HT-29 (cell line): ENCODE measurements at places on chromosomes 1 and 21.

DNA sequence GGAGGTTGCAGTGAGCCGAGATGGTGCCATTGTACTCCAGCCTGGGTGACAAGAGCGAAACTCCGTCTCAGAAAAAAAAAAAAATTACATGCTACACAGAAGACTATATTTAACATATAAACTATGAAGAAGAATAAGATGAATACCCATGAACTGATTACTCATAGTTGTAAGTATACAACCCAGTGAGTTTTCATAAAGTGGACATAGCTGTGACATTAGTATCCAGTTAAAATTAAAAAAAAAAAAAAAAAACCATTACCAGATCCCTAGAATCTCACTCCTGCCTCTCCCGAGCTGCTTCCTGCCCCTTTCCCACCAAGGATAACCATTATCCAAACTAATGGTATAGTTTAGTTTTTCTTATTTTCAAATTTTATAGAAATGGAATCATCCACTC, 37.4 kb downstream of the UBE4B start:
- no peak for DNase-seq

- no peak for DNase-seq
Observed at GRCh38 chr1:240619906-240620621, 8.1 kb upstream of the GREM2 start.

DNA sequence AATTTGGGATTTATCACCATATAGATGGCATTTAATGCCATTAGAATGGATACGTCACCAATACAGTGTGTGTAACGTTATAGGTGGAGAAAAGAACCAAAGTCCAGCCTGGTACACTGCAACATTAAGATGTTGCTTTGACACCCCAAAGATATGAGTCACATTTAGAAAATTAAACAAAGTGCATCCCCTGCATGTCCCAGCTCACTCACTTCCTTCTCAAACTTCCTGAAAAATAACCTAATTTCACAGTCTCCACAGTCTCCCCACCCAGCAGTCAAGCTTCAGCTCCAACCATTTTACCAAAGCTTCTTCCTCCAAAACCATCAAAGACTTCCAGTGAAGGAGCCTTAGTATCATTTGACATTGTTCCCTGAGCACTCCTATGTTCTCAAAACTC, 111.9 kb downstream of the OMA1 start:
- DNase-seq, result no peak

DNA sequence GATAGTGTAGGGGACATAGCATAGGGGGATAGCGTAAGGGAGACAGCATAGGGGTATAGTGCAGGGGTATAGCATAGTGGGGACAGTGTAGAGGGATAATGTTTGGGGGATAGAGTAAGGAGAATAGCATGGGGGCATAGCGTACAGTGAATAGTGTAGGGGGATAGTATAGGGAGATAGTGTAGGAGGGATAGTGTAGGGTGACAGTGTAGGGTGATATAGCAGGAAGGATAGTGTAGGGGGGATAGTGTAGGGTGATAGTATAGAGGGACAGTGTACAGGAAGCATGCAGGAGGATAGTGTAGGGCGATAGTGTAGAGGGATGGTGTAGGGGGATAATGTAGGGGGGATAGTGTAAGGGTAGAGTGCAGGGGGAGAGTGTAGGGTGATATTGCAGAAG, 11.7 kb upstream of the ARF1 start:
- no peak for DNase-seq

DNA sequence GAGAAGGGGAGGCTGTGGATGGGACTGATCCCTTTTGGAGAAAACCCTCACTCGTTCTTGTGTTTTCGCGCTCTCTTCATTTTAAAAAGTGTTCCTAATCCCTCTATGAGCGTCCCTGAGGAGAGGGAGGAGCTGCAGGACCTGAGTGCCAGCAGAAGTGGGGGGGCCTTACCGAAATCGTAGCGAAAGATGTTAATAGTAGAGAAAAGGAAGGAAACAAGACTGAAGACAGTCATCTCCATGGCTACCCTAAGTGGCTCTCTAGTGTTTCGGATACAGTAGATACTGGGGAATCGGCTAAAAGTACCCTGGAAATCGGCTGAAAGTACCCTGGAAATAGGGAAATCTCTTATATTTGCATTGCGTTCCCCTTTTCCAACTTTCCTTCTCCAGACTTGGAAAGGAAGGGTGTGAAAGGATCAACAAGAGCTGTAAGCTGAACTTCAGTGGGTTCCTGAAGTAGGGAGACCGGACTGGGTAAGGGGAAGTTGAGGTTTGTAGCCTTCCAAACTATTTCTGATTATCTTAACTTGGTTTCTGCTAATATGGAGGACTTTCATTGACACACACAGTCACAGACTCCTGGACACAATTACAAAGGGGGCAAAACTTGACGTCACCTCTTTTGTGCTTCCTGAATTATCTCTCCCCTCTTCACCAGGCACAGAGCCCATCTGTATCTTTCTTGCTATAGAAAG, 486 bp upstream of the DSTYK start:
- no peak for DNase-seq
